ENCODE measurements at places on chromosomes 2 and 18.
A peak's percentile ranks its signal among the peaks of the same experiment; 100 is the strongest.

- peak; percentile 30 for DNase-seq
These were observed 164.2 kb downstream of the ANTXR1 start for GRCh38 chr2:69177063-69177771.

- no peak for DNase-seq
These were observed 210.9 kb upstream of the KLHL14 start for GRCh38 chr18:32983721-32984120.

- DNase-seq: no peak
These were observed 11.1 kb upstream of the DNPEP start for GRCh38 chr2:219398721-219399363.

DNA sequence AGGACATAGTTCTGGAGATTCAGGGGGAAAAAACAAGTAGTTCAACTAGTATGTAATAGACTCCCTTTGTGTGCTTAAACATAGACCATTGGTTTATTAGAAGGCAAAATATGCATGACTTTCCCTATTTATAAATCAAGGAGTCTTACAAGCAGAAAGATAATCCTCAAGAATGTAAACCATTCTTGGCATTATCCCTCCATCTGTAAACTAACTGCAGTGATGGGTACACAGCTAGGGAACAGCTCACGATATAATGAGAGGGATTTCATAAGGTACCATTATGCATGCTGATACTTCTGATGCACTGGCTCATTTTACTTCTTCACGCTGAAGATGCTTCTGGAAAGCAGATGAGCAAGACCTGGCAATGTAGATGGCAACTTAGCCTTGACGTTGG is 878 bp downstream of the FBXO15 start:
- no peak for DNase-seq

DNA sequence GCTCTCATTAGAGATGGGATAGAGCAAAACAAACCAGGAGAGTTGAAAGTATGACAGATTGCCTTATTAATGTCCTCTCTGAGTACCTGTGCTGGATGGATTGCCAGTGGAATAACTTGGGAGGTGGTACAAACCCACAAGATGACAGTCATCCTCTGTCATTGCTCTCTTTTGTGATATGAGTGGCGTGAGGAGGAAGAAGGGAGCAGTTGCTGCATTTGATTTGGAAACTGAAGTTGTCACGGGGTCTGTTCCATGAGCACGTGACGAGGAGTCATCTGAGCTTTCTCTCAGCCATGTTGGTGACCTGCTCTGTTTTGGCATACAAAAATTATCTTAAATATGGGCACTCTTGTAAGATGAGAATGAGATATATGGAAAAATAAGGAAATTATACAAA is 204.9 kb downstream of the FAM210A start:
- DNase-seq: no peak

DNA sequence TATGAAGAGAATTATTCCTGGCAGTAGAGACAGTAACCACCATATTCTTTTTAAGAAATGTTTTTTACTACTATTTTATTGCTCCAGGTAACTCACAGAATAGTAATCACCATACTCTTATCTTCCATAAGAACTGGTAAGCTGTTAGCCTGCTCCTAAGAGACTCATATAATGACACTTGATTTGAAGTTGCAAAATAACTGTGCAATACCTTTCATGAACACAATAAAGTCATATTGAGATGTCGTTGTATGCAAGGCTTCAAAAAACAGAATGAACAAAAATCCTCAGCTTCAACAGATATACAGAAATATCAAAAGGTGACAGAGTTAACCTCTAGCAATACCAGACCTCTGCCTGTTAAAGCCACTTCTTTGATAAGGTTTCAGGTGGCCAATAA is 360.1 kb downstream of the NBAS start:
- no peak for DNase-seq

- DNase-seq: no peak
These were observed 198.9 kb downstream of the ADCYAP1 start for GRCh38 chr18:1103537-1103936.

DNA sequence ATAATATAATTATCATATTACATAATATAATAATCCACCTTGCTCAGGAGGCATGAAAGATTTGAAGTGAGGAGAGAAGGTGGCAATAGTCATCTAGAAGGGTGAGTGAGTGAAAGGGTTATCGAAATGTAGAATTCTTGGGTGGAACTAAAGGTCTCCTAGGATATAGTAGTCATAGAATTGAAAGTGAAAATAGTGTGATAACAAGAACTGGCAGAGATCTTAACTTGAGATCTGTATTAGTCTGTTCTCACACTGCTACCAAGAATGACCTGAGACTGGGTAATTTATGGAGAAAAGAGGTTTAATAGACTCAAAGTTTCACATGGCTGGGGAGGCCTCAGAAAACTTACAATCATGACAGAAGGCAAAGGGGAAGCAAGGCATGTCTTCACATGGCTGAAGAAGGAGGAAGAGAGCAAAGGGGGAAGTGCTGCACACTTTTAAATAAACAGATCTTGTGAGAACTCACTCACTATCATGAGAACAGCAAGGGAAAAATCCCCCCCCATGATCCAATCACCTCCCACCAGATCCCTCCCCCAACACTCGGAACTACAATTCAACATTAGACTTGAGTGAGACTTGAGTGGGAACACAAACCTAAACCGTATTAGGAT is 351.5 kb downstream of the NR4A2 start:
- peak; percentile 15 for DNase-seq

DNA sequence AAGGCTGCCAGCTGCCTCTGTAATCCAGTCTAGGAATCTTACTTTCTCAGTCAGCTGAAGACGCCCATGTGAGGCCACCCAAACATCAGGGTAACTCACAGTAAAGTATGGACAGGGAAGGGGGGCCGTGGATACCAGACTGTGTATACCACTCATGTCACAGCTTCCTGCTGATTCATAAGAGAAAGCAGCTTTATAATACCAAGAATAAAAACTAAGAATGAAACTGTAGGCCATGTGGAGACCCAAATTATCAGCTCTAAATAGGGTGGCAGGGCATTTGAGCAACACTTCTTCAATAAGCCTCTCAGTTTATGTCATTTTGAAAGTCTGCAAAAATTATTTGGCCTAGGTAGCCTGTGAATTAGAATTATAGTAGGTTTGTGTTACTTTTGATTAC is 115.0 kb upstream of the CDCA7 start:
- no peak for DNase-seq

DNA sequence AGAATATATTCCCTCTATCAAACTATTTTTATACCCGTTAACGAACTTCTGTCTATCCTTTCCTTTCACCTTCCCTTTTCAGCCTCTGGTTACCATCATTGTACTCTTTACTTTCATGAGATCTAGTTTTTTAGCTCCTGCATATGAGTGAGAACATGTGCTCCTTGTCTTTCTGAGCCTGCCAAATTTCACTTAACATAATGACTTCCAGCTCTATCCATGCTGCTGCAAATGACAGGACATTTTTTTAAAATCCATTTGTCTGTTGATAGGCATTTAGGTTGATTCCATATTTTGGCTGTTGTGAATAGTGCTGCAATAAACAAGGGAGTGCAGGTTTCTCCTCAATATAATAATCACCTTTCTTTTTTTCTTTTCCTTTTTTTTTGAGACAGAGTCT is 8.2 kb upstream of the CCDC195 start:
- DNase-seq: no peak

GRCh38 chr18:50388988-50389387 is 14.1 kb downstream of the SKA1 start:
- DNase-seq: no peak

GRCh38 chr2:233928594-233929351 is 11.6 kb downstream of the TRPM8 start:
- DNase-seq: no peak

DNA sequence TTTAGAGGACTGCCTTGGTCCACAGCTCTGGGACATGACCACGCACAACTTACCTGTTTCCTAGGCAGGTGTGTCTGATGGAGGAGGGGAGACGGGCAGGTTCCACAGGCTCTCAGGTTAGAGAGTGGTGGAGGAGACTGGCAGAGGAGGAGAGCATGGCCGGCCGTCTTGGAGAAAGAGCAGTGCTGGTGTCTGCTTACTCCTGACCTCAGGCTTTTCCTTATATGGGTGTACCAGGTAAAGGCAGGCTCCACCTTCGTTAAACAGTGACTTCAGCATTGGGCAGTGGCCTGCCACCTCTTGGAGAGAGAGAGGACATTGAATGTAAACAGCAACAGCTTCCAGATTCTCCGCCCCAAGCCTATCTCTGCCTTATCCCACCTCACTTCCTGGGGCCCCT is at the start of gene CAPN13:
Gene CAPN13 (minus strand): TSS at position 198 of the 400 bp plus-strand sequence. CDS start 20,121 bp downstream, outside the sequence.
- no peak for DNase-seq

DNA sequence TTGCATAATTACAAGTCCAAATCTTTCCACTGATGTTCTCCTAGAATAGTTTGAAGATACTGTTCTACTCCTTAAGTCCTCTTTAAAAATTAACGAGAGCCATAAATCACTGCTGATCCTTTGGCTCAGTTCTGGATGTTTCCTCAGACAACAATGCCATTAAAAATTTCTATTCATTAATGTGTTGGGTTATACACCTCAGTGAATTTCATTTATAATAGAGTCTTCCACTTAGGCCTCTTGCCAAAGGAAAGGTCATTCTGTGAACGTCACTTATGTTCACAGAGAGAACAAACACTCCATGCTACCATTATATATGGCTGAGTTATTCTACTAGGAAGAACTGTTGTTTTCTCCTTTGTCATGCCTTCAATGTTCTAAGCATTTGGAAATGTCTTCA is 1472.3 kb upstream of the CELF4 start:
- DNase-seq: no peak

DNA sequence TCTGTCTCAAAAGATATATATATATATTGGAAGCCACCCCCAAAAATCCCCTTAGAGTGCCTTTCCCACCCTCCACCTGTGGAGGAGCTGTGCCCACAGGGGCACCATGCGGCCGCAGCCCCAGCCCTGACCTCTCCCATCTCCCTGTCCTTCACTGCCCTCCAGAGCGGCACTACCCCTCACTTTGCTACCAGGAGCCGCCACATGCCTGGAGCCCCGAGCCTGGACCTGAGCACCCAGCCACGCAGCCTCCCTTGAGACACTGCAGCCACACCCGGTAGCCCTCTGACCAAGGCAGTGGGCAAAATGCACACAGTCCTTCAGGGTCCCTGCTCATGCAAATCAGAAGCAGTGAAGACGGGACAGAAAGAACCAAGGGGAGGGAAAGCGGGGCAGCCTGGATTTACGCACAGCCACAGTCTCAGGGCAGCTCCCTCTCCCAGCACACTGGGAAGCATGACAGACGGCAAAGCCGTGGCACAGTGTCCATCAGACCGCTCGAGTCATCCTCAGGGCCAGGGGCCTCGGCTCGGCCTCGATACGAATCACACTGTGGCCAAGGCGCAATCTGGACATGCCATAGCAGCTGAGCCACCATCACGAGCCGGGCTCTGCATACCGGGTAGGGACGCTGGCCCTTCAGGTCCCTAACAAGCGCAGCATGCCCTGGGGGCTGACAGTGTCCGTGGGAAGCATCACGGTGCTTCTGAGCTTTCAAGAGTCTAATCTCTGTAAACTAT is 10.1 kb downstream of the HDAC4 start:
- no peak for DNase-seq

- DNase-seq: no peak
These were observed 94.8 kb upstream of the SERTAD2 start for GRCh38 chr2:64748561-64748960.

DNA sequence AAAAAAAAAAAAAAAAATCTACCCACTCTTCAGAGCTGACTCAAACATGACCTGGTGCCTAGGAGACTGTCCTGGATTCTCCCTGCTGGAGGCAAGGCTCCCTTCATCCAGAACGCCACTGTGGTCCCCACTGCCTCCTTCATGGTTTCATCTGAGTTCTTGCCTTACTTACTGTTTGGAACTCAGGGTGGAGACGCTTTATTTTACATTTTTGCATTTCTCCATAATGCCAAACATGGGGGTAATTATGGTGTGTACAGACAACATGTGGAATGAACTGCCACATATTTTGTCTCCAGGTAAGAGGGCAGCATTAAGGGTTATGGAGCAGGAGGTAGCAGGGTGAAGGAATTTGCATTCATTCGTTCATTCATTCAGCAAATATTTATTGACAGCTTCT is 154.0 kb upstream of the MSH6 start:
- DNase-seq: no peak

DNA sequence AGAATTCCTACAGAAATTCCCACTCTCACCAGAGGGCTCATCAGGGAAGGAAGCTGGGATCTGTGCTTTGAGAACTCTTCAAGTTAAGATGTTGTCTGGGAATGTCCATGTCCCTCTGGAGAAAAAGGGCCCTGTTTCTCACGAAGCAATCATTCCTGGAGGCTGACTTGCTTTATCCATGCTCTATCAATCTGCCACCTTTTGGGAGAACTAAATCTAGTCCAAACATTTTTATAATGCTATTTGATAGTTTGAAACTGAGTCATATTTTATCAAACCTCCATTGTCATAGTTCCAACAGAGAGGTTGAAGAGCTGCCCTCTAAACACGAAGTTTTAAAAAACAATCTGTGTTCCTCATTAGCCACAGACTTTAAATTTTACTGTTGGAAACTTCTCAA is 219.2 kb downstream of the MTX2 start:
- no peak for DNase-seq

DNA sequence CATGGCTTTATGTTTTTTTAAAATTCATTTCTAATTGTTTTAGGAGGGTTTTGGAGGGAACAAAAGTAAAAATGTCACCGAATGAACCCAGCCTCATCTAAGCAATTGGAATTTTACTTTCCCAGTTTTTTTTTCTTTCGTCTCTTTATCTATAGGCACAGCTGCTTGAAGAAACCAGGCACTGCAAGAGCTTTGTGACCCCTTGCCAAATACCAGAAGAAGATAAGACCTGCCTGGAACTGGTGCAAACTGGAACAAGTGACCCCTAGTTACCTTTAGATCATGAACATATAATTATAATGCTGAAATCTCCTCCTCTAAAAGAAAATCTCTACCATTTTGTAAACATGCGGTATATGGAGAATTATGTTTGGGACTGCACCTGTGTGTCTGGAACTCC is 100.9 kb downstream of the TSN start:
- DNase-seq: peak; percentile 5

DNA sequence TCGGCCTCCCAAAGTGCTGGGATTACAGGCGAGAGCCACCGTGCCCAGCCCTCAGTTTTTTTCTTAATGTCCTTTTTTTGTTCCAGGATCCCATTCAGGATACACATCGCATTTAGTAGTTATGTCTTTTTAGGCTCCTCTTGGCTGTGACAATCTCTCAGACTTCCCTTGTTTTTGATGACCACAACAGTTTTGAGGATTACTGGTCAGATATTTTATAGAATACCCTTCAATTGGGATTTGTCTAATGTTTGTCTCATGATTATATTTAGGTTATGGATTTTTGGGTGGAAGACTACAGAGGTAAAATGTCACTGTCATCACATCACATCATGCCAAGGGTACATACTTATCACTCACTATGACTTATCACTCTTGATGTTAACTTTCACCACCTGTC is 46.7 kb downstream of the SCN3A start:
- DNase-seq: no peak

GRCh38 chr18:48154828-48155227 is 224.4 kb upstream of the SMAD2 start:
- DNase-seq: no peak

DNA sequence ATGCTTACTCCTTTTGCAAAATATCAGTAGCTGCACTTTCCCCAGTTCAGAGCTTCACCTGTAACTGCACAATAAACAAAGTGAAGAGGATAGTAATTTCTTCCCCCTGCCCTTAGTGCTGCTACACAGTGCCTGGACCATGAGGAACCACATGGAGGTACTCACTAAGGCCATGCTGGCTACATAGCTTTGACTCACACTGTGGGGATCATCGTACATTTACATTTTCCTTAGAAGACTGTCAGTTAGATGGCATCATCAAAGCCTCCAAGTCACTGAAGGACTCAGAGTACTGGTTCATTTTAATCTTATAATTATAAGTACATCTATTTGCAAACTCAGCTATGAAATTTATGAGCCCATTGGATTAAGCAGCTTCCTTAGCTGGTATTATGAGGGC is 1416.5 kb upstream of the CELF4 start:
- DNase-seq: no peak

All from CMK (cell line).